ENCODE measurements at places on chromosomes 12 and 14.
A peak's percentile ranks its signal among the peaks of the same experiment; 100 is the strongest.

DNA sequence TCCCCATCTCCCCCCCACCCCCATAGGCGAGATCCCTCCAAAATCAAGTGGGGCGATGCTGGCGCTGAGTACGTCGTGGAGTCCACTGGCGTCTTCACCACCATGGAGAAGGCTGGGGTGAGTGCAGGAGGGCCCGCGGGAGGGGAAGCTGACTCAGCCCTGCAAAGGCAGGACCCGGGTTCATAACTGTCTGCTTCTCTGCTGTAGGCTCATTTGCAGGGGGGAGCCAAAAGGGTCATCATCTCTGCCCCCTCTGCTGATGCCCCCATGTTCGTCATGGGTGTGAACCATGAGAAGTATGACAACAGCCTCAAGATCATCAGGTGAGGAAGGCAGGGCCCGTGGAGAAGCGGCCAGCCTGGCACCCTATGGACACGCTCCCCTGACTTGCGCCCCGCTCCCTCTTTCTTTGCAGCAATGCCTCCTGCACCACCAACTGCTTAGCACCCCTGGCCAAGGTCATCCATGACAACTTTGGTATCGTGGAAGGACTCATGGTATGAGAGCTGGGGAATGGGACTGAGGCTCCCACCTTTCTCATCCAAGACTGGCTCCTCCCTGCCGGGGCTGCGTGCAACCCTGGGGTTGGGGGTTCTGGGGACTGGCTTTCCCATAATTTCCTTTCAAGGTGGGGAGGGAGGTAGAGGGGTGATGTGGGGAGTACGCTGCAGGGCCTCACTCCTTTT lies 2.7 kb downstream of the GAPDH start:
- DNase-seq, result no peak

- no peak for DNase-seq
These were observed 7.9 kb upstream of the PRMT8 start for GRCh38 chr12:3483089-3483488.

GRCh38 chr14:64279704-64280668 lies 14.2 kb downstream of the ESR2 start:
- no peak for DNase-seq

GRCh38 chr14:56889705-56890104 lies 79.4 kb upstream of the OTX2 start:
- no peak for DNase-seq

DNA sequence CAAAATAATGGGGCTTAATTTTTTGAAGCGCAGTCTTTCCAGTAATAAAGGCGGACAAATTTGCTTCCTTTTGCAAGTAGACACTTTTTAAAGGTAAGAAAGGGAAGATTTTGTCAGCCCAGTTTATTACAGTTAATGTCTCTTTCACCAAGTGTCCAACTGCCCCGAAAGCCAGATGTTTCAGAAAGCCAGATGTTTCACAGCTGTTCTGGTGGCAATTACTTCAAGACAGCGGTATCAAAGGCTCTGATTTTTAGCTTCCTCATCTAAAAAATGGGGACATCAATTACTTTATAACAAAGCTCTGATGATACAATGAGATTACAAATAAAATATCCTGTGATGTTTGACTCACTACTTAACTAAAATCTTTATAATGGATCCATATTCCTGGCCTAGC lies 1.0 kb downstream of the WBP11 start:
- DNase-seq, result no peak

- DNase-seq, result no peak
These were observed 90.8 kb upstream of the TMTC2 start for GRCh38 chr12:82595941-82596340.

DNA sequence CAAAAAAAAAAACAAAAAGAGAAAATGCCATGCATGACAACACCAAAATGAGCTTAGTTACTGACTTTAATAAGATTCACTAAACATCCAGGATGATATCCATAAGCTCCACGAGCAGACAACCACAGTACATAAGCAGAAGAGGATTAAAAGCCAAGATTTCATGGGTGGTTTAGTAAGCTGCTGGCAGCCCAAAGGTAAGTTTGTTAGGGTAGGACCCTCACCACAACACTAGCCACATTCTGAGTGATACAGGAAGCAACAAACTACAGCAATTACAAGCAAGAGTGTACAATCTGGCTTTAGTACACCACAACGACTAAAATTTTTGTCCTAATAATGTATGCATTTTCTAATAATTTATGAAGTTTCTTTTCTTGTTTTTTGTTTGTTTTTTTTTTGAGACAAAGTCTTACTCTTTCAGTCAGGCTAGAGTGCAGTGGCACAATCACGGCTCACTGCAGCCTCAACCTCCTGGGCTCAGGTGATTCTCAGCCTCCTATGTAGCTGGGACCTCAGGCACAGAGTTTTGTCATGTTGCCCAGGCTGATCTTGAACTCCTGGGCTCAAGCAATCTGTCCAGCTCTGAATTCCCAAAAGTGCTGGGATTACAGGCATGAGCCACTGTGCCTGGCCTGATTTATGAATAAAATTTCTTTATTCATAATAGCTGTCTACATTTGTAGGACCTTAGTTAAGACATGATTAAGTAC lies 221.4 kb downstream of the MED13L start:
- DNase-seq, result no peak

- DNase-seq, result no peak
These were observed 45.4 kb downstream of the A2ML1 start for GRCh38 chr12:8867786-8868185.

DNA sequence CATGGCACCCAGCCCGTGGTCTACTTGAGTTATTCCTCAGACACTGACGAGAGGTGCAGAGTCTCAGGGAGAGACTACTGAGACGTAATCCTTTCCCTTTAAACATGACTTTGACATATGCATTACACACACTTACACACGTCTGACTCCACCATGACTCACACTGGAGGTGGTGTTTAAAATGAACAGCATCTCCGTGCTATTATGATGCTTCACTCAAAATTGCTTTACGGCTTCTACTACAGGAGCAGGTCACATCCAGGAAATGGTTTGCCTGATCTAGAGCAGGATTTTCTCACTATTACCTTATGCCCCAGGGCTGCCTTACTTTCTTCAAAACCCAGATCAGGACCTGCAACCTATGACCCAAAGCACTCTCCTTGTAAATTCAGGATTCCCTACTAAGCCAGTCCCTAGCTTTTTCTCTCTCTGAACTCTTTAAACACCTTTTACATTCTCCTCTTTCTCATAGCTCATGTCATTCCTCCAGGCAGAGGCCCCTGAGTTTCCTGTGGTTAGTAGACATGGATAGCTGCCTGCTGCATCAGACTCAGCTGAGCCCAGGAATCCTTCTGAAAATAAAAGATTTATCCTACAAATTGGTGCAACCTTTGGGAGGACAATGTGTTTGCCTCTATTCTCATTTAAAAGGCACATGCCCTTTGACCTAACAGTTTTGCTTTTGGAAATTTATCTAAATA lies 31.2 kb downstream of the TMCC3 start:
- DNase-seq, result no peak

GRCh38 chr12:15146585-15146984 lies 74.6 kb downstream of the RERG start:
- DNase-seq, result no peak

GRCh38 chr14:93994919-93995682 lies 2.0 kb upstream of the CCDC197 start:
- DNase-seq, result no peak

- DNase-seq, result no peak
These were observed 1.9 kb downstream of the TMTC2 start for GRCh38 chr12:82688596-82688995.

GRCh38 chr14:22588526-22589095 lies 413 bp downstream of the DAD1 start:
- DNase-seq, result no peak

GRCh38 chr12:109920261-109920780 lies 20.2 kb downstream of the TCHP start:
- no peak for DNase-seq

GRCh38 chr14:97543816-97544215 lies 746.6 kb downstream of the VRK1 start:
- no peak for DNase-seq

DNA sequence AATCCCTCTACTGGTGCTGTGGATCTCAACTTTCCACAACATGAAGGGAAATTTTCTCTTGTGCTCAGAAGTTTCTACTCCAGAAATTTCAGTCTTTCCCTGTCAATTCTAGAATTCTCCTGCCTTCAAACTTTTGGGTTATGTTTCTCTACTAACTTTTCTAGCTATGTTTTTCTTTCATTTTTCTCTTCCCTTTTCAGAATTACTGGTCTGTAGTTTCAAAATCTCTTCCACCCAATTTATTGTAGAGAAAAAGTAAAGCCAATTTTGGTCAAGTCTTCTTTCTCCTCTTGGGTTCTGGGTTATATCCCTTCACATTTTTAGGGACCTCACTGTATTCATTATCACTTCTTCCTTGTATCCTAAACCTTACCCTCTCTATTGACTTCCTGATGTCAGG lies 18.9 kb downstream of the CNTN1 start:
- DNase-seq, result no peak

GRCh38 chr14:22893706-22894105 lies 10.7 kb downstream of the REM2 start:
- DNase-seq, result no peak

DNA sequence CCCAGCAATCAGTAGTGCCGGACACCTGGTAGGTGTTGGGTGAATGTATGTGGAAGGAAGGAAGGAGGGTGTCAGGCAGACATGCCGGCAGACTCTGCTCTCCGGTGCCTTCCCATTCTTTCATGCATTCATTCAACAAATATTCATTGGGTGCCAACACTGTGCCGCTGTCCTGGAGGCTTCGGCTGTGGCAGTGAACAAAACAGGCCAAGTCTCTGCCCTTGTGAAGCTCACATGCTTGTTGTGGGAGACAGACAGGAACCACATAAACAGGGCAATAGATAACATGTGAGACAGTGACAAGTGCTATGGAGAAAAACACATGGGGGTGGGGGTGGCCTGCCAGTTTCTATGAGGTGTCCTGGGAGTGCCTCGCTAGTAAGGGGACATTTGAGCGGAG lies 56.5 kb upstream of the ATF1 start:
- no peak for DNase-seq

GRCh38 chr12:28247806-28248205 lies 57.5 kb downstream of the CCDC91 start:
- no peak for DNase-seq

DNA sequence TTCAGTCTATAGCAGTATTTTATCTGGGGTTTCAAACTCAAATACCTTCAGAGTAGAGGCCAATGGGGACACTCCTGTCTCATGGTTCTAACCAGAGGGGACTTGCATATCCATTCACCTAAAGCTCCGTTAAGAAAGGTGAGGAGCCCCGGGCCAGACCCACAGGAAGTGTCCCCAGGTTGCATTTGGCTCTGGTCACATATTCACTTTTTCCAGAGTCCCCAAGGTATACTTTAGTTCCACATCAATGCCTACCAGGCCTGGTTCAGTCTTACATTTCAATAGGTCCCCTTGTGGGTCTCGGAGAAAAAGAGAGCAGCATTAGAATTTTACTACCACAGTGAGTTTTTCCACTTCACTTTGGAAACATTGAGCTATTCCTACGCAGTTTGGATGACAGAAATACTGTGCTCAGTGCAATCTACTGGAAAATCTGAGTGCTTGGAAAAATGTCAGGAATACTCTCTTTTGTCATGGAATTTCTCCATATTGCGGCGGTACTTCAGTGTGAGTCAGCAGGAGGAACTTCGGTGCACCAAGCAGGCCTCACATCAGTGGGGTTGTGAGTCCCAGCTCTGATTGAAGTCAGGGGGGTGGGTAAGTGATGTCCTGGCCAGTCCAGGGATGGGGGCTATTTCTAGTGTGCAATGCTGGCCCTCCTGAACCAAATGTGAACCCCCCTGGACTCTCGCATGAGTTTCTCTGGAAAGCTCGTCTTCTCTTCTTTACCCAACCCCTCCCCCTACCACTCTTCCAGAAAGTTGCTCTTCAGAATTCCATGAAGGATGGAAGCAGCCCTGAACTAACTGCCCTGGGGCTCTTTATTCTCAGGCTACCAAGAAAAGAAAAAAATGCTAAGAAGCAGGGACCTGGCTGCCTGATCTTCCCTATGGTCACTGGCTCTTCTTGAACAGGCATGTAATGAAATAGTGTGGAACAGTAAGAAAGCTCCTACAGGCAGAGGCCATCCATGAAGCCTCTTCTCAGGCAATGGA lies 184.7 kb downstream of the PRKCH start:
- DNase-seq, result no peak

GRCh38 chr12:50776749-50777728 lies 13.1 kb downstream of the ATF1 start:
- no peak for DNase-seq

DNA sequence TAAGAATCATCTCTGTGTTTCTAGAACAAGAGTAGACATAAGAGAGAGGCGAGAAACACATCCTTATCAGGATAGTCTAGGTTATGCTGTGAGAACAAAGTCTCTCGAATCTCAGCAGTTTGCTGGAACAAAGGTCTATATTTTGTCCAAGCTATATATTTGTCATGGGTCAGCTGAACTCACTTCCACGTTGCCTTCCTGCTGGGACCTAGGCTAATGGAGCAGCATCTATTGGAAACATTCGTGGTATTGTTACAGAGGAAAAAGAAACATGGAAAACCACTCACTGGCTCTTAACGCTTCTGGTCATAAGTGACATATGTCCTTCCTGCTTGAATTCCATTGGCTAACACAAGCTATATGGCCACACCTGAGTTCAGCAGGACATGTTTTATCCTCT lies 112.6 kb upstream of the DYRK2 start:
- no peak for DNase-seq

GRCh38 chr12:5003025-5003666 lies 40.5 kb upstream of the KCNA5 start:
- DNase-seq, result peak; percentile 14

- DNase-seq, result no peak
These were observed 43.7 kb downstream of the DDX11 start for GRCh38 chr12:31117203-31118011.

DNA sequence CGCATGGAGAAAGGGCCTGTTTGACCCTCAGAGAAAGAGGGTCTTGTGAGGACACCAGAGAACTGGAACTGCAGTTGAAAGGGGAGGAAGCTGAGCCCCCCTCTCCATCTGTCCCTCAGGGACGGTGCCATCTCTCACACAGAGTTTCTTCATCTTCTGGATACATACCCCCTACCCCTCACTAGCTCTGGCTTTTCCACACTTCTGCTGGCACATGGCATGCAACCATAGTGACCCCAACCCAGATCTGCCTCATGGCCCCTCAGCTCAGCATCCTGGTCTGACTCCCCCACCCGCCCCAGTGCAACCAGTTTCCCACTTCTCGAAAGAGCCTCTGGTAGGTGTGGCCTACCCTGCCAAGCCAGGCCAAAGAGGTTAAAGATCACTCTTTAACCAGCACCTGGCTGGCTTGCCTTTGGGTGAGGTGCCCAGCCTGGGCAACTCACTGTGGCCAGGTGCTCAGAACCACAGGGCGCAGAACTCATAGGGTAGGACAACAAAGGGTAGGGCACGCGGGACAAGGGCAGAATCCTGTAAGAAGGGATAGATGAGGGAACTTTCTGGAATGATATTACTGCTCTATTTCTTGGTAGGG lies 25.8 kb downstream of the GALNT16 start:
- no peak for DNase-seq

All from NCI-H1048 (cell line).